Mammary epithelial cell (primary cell): ENCODE measurements at places on chromosomes 13 and 19.

DNA sequence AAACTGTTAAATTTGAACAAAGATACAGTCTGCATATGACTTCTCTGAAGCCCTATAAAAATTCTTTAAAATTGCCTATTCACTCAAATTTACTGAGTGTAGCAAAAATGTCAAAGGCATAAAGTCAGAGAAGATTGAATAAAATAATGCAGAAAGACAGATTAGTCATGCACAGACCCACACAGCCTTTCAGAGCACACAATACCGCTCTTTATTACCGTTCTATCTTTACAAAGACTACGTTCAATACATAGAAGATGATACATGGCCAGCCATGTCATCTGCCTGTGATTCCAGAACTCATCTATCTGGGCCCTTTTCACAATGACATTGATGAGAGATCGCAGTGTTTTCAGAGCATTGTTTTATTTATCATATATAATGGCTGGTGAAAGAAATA is 107.2 kb downstream of the URI1 start:
- DNase-seq, result no peak

GRCh38 chr13:38947054-38947453 is 43.6 kb downstream of the STOML3 start:
- peak; percentile 19 for DNase-seq

GRCh38 chr19:51147663-51148062 is 5.6 kb downstream of the SIGLEC7 start:
- DNase-seq, result no peak

DNA sequence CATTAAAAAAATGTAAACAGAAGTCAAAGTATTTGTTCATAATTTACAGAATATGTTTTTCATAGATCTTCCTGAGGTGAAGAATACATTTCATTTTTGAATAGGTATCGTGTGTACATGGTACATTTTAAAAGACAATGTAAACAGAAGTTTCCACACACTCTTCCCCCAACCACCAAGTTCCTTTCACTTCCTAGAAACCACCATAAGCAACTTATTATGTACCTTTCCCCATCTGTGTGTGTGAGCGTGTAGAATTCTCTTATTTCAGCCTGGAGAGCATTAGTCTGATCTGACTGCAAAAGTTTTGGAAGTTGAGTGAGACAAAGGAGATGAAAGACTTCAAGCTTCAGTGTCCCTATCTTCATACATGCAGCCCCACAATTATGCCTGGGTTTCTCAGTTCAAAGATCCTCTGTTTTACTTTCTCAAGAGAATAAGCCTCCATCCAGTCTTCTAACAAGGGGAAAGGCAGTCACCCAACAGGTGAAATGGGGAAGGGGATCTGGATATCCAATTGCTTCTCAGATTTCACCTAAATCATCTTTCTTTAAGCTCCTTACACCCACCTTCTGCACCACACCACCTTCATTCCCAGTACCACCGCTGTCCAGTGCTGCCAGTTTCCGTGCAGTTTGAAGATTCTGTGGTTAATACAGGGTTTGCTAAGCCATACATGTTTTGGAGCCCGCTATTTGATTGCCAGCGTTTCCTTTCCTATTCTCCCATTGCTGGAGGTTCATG is 2.1 kb downstream of the TEX30 start:
- DNase-seq, result no peak

DNA sequence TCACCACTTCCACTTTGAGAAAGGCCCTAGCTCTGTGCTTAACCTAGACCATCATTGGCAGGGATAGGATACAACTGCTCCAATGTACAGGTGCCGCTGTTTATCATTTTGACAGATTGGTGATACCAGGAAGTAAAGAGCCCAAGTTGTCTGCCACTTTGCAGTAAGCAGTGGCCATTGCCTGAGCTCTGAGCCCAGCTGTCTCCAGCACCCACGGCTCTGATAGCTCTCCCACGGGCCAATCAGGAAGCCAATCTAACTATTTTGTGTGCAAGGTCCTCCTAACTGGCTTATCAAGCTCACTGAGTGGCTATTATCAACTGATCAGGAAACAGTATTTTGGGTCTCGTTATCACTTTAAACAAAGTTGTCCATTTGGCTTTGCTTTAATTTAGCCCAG is 181.1 kb downstream of the DCT start:
- DNase-seq, result no peak

DNA sequence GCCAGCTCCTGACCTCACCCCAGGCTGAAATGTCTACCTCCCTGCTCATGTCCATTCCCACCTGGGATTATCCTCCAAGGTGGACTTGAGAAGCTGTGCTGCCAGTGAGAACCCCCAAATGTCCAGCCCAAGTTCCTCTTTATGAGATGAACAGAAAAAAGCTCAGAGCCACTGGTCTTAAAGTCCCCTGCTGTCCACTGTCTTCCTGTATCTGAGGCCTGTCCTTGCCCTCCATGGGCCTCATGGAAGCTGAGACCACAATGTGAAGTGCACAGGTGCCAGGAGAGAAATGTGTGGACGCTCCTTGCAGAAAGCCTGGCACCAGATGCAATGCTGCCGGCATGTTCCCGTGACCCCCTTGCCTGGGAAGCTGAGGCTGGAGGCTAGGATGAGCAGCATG is 3.3 kb upstream of the AMER2 start:
- no peak for DNase-seq

- no peak for DNase-seq
These were observed 682.7 kb upstream of the ARGLU1 start for GRCh38 chr13:107250628-107251027.

DNA sequence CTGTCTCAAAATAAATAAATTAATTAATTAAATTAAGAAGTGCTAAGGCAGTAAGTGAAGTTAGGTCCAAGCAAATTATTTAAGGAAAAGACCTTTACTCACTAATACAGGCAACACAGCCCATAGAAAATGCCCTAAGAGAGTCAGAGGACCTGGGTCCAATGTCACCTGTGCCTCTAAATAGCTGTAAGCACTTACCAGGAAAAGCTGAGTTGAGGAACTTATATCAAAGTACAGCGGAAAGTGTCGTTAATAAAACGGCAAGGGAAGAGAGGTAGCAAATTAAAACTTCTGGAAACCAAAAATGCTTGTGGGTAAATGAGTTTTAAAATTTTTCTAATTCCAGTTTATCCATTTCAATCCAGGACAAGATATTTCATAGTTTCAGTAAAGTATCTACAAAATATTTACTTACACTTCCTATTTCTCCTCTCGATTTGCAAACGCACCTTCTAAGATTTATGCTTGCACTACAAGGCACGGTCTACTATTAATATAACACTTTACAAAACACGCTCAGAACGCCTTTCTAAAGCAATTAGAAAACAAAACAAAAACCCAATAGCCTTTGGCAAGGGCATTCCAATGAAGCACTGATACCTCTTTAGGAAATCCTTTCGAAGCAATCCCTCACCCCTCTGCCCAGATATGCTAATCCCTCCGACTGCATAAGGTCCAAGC is 963 bp downstream of the VPS36 start:
- DNase-seq, result peak; percentile 20
